Islet precursor cell (in vitro differentiated cells): ENCODE measurements at places on chromosomes 7 and 10.

DNA sequence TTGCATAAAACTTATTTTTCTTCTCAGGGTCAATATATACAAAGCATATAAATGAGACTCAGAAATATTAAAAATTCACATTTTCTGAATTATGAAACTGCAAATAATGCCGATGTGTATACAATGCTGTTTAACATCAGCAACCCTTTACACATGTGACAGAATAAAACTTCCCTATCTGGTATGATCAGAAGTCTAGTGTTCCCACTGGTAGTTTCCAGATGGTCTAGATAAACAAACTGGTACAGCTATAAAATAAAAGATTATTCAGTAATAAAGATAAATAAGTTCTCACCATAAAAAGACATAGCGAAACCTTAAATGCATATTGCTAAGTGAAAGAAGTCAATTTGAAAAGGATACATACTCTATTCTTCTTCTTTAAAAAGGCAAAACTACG lies 7.9 kb downstream of the POLR1F start:
- DNase-seq, result no peak

GRCh38 chr10:58833771-58834561 lies 321.3 kb downstream of the BICC1 start:
- no peak for DNase-seq

DNA sequence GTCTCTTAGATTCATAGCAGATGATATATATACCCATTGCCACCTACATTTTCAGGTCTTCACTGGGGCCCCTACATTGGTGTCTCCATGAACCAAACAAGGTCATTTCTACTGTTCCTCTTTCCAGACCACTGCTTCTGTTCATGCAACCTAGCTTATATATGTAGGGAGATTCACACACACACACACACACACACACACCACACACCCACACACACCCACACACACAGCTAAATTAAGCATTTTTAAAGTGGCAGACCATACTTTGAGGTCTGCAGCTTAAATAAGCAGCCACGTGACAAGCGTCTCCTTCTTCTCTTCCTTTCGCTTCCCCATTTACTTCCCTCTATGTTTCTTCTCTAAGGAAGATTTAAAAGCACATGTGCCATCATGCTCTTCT lies 70.0 kb upstream of the CC2D2B start:
- DNase-seq, result no peak

GRCh38 chr7:135745703-135746312 lies 2.8 kb downstream of the FAM180A start:
- no peak for DNase-seq

- DNase-seq, result peak; percentile 23
Measured at GRCh38 chr7:156151078-156151477, 338.8 kb upstream of the SHH start.

DNA sequence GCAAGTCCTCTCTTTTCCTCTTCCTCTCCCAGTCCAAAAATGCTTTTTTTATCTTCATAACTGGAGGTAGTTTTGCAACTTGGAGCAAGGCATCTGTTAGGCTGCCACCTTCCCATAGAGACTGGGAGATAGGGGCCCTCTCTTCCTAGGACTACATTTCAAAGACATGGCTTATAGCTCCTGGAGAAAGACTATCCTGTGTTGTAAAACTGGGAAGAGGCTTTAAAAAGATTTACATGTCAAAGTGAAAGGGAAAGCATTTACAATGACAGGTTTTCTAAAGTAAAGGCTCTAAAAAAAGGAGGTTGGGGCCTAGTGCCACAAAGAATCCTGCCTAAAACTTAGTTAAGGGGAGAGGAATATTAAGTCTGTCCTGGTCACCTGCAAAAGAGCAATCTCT lies 82.2 kb upstream of the SEMA3E start:
- DNase-seq, result no peak

DNA sequence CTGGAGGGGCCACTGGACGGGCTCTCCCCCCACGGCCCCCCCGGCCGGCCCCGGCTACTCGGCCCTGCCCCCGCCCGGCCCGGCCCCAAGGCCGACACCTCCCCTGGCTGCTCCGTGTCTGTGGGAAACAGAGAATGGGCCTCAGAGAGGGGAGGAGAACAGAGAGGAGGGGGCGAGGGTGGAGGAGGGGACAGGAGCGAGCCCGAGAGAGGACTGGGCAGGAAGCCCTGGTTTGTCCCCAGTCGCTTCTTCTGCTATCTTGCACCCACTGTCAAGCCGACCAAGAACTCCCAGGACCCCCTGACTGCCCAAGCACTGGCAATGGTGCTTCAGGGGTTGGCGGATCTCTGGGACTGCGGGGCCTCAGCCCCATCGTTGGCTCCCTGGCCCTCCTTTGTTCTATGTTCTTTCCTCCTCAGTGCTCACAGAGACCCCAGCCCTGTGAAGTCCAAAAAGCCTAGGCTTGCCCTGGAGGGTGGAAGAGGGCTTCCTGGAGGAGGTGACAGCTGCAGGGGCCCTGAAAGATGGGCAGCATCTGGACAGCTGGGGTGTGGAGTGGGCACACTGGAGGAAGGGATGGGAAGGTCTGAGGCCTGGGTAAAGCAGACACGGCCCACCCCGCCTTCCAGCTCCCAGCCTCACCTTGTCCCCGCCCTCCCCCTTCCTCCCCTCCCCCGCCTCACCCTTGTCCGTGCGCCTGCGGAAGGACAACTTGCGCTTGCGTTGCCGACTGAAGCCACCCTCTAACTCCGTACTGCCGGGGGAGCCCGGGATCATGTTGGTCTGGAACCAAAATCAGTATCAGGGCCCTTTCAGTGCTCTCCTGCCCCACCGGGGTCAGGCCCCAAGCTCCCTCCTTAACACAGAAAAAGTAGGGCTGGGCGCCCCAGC lies 30.1 kb downstream of the KCNH2 start:
- DNase-seq, result peak; percentile 50

GRCh38 chr7:44379366-44380188 lies 54.2 kb upstream of the CAMK2B start:
- peak; percentile 49 for DNase-seq

DNA sequence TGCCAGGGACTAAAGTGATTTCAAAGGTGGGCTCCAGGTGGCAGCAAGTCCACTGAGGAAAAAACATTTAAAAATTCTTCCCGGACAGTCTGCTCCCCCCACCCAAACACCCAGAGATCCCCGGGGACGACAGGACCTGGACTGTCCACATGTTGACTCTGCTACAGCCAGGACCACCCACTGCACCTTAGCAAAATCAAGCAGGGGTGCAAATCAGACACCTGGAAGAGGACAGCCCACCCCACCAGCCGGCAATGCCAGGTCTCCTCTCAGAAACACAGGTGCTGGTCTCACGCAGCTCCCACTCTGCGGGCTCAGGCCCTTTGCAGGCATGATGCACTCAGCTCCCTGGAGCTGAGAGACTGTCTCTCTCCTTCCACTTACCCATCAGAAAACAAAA lies 251.9 kb downstream of the TNS3 start:
- peak; percentile 35 for DNase-seq

- no peak for DNase-seq
Measured at GRCh38 chr10:62761115-62761514, 43.4 kb upstream of the ADO start.

GRCh38 chr7:112887976-112888375 lies 97.8 kb upstream of the TMEM168 start:
- no peak for DNase-seq

GRCh38 chr7:20602306-20602705 lies 13.2 kb upstream of the ABCB5 start:
- no peak for DNase-seq

- DNase-seq, result no peak
Measured at GRCh38 chr10:60892571-60892970, 51.4 kb downstream of the RHOBTB1 start.

DNA sequence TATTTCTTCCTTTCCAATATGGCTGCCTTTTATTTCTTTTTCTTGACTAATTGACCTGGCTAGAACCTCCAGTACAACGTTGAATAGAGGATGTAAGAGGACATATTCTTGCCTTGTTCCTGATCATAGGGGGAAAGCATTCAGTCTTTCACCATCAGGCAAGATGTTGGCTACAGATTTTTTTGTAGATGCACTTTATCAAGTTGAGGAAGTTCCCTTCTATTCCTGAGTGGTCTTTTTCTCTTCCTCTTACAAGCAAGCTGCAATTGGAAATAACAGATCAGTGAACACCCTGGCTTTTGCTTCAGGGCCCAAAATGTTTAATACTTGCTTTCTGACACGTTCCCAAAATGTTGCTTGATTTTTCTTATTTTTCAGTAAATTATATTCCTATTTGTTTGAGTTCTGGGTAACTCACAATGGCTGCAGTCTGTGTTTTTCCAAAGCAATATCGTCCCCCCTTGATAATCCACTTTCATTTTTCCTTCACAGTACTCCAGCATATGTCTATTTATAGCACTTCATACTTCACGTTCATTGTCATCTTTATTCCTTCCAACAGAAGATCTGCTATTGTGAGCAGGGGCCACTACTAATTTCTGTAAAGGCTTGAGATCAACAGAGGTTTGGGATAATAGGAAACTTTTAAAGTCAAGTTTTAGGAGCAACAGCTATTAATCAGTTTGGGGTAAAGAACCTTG lies 11.7 kb downstream of the CPEB3 start:
- no peak for DNase-seq

GRCh38 chr7:96436880-96437279 lies 115.0 kb upstream of the SLC25A13 start:
- no peak for DNase-seq

- no peak for DNase-seq
Measured at GRCh38 chr7:106010866-106011265, 47.8 kb downstream of the CDHR3 start.

DNA sequence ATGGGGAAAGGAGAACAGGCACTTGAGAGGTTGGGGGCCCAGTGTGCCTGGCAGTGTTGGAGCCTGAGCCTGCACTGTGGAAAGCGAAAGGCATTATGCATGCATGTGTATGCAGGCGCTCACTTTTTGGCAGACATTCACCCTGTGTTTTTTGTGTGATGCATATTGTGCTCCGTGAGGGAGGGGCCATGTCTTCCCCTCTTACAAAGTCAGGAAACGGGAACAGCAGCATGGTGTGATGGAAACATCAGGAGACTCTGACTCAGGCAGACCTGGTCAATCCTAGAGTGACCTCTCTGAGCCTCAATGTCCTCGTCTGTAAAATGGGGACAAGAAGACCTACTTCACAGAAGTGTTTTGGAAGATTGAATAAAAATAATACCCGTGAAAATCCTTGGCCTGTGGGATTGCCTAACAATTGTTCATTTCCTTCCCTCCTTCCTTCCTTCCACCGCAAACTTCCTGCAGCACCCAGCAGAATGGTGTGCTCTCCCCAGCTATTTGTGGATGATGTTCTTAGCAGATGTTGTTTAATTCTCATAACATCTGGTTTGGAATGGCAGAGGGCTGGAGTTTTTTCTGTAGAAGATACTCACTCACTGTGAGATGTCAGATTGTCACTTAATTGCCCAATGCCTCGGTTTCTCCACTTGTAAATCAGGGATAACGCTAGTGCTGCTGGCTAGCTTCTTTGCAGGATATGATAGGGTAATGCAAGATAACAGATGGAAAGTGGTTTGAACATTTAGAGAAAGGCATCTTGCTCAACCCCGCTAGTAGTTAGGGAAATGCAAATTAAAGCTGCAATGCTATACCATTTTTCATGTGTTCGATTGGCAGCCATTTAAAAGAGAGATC lies 39.8 kb downstream of the CDH23 start:
- DNase-seq, result peak; percentile 37

- no peak for DNase-seq
Measured at GRCh38 chr10:28520346-28520745, 12.6 kb upstream of the WAC start.

- DNase-seq, result no peak
Measured at GRCh38 chr10:133012573-133013359, 70.4 kb upstream of the CFAP46 start.

GRCh38 chr10:34396663-34397062 lies 418.4 kb downstream of the PARD3 start:
- DNase-seq, result no peak

DNA sequence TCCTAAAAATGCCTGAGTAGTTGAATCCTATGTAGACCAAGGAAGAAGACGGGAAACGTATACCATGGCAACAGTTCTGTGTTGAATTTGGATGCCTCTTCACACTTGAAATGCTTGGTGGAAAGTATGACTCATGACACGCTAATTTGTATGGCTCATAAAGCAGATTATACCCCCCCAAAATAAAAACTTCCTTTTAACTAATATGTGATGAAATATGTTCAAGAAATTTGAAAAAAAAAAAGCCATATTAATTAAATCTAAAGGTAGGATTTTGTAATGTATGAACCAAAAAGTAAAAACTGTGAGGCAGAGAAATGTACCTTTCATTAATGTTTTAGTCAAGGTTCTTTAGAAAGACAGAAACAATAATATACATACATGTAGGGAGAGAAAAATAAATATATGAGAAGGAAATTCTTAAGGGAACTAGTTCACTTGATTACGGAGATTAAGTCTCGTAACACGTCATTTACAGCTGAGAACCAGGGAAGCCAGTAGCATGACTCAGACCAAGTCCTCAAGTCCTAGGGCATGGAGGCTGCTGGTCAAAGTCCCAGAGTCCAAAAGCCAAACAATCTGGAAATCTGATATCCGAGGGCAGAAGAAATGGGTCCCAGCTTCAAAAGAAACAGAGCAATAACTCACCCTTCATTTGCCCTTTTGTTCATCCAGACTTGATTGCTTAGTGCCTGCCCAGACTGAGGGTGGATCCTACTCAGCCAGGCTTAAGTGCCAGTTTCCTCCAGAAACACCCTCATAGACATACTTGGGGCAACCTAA lies 485.1 kb downstream of the SEMA3D start:
- peak; percentile 91 for DNase-seq

DNA sequence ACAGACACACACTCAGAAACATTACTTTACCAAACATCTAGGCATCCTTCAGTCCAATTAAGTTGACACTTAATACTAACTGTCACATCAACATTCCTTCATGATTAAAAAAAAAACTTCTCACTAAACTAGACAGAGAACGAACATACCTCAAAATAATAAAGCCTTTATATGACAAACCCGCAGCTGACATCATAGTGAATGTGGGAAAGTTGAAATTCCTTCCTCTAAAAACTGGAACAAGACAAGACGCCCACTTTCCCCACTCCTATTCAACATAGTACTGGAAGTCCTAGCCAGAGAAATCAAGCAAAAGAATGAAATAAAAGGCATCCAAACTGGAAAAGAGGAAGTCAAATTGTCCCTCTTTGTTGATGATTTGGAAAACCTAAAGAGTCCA lies 96.9 kb upstream of the PPP1R9A start:
- DNase-seq, result no peak

DNA sequence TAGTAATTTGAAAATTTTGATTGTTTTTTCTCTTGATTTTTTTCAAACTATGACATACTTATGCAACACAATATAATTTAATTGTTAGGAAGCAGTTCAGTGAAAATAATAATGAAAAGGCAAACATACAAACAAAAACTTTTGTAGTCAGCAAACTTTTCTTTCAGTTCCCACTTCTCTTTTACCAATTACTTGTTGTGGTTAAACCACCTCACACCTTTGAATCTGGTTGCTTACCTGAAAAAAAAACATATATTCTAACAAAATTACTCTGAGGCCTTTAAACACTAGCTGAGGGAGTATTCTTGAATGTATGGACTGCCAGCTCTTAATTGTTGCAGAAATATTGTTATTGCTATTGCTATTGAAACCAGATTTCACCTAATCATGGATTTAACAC lies 266.2 kb upstream of the SEMA3C start:
- no peak for DNase-seq
